Right cardiac atrium (tissue), 5 donors: ENCODE measurements at places on chromosomes 6 and 20.

DNA sequence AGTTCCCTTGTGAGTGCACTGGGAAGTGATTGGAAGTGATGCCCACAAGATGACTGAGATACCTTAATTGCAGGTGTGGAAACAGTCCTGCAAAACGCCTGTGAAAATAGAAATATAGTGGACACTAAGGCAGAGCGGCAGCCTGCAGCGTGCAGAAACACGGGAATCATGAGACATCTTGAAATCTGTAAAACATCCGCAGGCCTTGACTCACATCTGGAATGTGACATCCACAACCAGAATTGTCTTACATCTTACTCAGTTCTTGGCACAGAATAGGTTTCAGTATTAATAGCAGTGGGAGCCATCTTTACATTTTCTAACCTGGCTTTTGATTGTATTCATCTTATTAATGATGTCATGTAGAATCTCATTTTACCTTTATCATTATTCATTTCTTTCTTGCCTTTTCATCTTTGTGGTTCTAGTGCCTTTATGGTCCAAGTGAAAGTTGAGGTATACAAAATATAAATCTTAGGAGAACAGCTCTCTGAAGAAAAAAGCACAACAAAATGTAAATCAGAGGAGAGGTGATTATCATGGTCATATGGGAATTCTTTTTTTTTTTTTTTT lies 44.6 kb downstream of the CDYL start:
- no peak for DNase-seq

DNA sequence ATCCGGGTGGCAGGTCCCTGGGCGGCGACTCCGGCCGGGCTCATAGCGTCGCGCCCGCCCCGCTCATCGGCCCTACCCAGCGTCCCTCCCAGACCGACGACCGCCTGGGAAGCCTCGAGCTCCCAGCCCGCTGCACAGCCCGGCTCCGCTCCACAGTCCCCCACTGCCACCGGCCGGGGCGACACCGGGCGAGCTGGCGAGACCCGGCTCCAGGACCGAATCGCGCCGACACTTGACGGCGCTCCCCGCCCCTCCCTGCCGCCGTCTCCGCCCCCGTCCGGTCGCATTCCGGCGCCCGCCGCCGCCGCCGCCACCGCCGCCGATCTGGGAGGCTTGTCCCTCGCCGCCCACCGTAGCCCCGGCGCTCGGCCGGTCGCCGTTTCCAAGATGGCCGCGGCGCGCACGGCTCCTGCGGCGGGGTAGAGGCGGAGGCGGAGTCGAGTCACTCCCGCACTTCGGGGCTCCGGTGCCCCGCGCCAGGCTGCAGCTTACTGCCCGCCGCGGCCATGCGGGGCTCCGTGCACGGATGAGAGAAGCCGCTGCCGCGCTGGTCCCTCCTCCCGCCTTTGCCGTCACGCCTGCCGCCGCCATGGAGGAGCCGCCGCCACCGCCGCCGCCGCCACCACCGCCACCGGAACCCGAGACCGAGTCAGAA lies at the start of gene MAP3K4:
Gene MAP3K4 (plus strand): TSS at position 364 of the 655 bp plus-strand sequence. CDS start 163 bp downstream, at position 527.
- peak; percentile 92 for DNase-seq

- no peak for DNase-seq
These were observed 91.2 kb downstream of the PREX1 start for GRCh38 chr20:48736636-48737035.

DNA sequence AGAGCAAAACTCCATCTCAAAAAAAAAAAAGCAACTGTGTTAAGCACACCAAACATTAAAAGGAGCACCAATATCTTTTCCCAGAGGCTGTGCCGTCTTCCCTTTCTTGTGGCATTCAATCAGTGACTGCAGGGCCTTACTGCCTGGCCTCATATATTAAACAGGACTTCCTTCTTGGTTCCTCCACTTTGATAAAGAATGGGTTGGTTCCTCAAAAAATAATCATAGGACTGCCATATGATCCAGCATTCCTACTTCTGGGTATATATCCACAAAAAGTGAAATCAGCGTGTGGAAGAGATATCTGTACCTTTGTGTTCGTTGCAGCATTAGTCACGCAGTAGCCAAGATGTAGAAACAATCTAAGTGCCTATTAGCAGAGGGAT lies 40.3 kb upstream of the GFOD1 start:
- DNase-seq: no peak

GRCh38 chr20:5919626-5920544 lies 30.4 kb downstream of the TRMT6 start:
- DNase-seq: no peak

- no peak for DNase-seq
These were observed 142.0 kb upstream of the GLP1R start for GRCh38 chr6:38906582-38906981.

- no peak for DNase-seq
These were observed 25.4 kb downstream of the ZMYND8 start for GRCh38 chr20:47330933-47331708.

DNA sequence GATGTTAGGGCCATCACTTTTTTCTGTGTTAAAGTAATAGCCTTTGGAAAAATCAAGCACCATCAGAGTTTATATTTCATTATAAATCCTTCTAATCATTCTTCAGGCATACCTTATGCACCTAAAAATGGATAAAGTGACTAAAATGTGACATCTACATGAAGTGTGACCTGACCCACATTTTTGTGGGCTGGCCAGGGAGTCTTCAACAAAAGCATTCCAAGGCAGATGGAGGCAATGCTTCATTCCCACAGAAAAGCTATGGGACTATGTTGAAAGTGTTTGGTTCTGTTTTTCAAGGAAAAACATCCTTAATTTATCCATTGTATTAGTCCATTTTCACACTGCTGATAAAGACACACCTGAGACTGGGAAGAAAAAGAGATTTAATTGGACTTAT lies 58.8 kb upstream of the LTV1 start:
- no peak for DNase-seq

DNA sequence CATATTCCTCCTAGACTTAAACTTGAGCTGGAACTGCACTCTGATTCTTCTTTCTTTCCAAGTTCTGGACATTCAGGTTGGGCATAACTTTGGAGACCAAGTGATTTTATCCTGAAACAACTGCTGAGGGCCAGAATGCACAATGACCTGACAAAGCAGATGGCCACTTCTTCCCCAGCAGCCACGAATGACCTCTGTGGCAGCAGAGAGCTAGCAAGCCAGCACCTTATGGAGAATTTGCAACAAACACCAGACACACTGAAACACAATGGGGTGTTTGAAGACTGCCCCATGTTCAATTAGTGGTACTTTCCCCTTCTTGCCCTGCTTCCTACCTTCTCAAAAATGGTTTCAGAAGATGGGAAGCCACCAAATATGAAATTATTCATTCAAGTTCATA lies 4.2 kb upstream of the TENT5A start:
- no peak for DNase-seq

DNA sequence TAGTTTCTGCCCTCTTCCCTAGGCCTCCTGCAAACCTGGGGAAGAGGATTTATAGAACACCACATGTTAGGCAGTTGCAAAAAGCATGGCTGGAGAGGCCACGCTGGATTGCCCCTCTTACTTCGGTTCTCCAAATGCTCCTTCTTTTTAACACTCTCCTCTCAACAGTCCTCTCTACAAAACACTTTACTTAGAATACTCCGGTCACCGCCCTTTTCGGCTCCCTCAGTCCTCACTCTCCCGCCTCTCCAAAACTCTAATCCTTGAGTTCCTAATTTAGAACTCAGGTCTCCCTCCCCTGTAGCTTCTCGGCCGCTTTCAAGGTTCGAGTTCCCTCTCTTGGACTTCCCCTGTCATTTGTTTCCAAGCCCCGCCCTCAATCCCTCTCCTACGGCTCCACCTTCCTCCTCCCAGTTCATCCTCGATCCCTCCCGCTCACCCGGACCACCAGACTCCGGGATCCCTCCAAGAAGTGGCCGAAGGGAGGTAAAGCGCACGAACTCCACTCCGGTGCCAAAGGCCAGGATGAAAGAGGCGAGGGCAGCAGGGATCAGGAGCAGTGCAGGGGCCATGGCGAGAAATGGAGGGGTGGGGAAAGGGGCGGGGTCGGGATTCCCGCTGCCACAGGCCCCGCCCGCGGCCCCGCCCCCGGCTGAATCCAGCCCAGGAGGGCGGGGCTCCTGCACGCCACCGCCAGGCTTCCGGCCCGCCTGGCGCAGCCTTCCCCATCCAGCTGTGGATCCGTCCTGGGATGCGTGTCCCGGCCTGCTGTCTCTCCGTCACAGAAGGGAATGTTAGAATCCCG lies at the start of gene NRM:
Gene NRM (minus strand): TSS at position 582 of the 805 bp plus-strand sequence. CDS start 10 bp downstream, at position 572.
- DNase-seq: peak; percentile 96

DNA sequence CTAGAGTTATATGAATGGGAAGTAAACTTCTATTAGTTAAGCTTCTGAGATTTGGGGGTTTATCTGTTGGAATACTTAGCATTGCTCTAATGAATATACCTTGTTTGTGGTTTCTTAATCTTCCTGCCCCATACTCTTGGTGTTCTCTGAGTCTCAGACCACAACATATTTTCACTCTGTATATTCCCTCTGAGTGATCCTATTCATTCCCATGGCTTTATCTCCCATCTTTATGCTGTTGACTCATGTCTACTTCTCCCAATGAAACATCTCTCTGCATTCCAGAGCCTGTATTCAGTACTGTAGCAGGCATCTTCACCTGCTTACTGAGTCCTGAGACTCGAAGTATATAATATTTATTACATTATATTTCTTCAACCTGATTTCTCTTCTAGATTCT lies 283.7 kb upstream of the MAP3K7 start:
- DNase-seq: no peak

- DNase-seq: no peak
These were observed 36.5 kb downstream of the SULF2 start for GRCh38 chr20:47748823-47749222.

DNA sequence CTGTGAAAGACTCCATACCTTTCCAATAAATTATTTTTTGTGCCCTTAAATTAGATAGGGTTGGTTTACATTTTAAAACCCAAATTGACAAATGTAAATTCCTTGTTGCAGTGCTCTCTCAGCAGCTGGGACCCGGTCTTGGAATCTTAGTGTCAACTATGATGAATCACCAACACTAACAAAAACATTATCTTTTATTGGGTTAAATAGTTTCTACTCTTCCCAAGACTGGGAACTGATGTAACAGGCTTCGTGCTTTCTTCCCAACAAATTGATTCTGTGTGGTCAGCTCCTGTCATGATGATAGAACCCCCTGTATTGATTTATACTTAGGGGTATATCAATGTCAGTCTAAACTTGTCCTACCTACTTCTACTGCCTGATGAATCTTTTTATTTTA lies 23.2 kb upstream of the AHI1 start:
- DNase-seq: no peak

DNA sequence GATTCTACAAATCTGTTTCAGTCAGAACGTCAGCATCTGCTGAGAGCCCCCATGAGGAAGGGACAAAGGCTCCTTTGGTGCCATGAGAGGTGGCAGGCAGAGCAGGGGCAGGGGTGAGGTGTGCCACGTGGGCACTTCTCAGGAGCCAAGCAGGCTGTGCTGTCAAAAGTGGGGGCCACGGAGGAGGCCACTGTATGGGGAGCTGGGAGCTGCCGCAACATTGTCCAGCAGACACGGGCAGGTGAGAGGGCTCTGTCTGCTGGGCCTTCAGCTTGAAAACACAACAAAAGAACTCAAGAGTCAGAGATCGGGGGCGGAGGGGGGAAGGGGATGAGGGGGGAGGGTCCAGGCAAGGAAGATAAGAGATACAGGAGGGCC lies 21.6 kb upstream of the FOXP4 start:
- no peak for DNase-seq

DNA sequence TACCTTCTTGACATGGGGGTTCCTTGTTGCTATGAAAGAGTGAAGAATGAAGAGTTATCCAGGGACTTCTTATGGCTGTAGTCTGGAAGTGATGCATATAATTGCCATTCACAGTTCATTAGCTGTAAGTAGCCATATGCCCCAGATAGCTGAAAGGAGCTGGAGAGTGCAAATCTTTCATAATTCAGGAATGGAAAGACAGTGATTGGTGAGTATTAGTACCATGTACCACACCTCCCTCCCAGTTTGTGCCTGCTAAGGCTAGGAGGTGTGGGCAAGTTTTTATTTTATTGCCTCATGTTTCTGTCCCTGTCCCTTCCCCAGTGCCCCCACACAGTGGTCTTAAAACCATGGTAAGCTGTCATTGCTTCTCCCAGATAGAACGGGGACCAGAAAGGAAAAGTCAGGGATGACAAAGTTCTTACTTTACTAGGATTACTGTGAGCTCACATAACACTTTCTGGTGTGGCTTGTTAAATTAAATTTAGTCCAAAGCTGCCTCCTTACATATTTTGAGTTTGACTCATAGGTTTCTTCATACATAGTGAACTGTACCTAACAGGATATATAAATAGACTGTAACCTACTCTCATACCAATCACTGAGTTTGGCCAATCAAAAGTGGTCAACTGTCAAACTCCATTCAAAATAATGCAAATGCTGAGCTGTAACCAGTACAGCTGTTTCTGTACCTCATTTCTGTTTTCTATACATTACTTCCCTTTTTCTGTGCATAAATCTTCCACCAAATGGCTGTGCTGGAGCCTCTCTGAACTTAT lies 119.4 kb downstream of the RFPL4B start:
- no peak for DNase-seq

GRCh38 chr20:62133051-62133845 lies 9.9 kb downstream of the PSMA7 start:
- DNase-seq: peak; percentile 61

GRCh38 chr6:2581611-2582010 lies 169.1 kb downstream of the MYLK4 start:
- DNase-seq: no peak

DNA sequence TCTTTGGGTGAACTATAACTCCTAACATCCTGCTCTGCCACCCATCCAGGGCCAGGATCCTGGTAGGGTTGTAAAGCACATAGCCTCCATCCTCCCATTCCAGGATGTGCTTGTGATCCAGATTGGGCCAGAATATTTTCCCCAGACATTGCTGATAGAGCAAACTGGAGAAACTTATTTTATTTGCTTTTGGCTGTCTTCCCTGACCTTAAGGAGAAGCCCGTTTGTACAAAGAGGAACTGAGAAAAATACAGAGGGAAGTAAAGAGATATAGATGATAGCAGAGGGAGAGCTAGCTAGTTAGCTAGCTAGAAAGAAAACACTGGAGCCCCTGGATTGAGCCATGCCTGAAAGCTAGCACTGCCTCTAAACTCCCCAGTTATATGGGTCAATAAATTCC lies 9.0 kb upstream of the HDAC2 start:
- no peak for DNase-seq

- DNase-seq: no peak
These were observed 8.9 kb upstream of the SNRNP48 start for GRCh38 chr6:7580927-7581618.

DNA sequence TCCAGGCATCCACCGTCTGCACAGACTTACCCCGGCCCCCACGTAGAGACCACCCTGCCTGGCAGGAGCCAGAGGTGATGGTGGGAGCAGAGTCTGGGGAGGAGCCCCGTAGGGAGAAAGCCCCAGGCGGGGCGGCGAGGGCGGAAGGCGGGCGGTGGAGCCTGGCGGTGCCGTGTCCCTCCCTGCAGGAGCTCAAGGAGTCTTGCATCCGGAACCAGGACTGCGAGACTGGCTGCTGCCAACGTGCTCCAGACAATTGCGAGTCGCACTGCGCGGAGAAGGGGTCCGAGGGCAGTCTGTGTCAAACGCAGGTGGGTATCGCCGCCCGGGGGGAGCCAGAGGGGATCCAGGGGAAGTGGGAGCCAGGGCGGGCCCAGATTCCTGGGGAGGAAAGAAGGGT lies 6.0 kb downstream of the CLPSL1 start:
- no peak for DNase-seq
